Stimulated activated CD4-positive, alpha-beta T cell treated with anti-CD3 and anti-CD28 coated beads, Interleukin-2, amount 100 ng/mL, for 4 hours (primary cell): ENCODE measurements at places on chromosomes 3 and 15.

DNA sequence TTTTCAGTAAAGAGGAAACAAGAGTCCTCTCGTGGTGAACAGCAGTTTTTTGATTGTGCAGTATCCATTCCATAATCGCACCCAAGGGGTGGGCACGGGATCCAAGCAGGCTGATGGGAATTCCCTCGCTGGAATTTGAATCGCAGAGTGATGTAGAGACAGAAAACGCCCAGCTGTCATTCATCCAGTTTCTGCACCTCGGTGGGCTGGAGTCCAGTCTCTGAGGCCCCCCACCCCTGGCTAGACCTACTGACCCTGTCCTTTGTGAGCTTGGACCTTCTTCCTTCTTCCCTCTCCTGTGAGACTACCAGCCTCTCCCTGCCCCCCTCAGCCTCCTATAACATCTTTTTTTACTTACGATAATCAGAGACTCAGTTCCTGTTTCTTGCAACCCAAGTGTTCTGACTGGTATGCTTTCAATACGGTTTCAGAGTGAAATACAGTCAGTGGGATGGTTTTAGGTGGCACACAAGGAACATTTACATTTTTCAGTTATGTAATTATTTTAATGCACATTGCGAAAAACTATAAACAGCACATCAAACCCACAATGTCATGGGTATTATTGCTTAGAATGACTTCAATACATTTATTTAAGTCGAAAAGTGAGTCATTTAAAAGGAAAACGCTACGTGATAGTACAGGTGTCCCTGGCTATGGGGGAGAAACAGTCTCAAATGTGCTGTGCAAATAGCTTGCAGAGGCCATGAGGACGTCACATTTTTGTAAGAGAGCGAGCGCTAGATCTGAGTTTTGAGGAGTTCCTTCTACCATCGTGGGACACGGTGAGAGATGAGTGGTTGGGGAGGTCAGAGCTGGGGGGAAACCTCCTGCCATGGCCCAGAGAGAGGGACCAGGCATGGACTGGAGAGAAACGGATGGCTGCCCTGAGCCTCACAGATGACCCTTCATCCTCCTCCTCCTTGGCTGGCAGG, 37.5 kb upstream of the CHST2 start:
- no peak for DNase-seq

DNA sequence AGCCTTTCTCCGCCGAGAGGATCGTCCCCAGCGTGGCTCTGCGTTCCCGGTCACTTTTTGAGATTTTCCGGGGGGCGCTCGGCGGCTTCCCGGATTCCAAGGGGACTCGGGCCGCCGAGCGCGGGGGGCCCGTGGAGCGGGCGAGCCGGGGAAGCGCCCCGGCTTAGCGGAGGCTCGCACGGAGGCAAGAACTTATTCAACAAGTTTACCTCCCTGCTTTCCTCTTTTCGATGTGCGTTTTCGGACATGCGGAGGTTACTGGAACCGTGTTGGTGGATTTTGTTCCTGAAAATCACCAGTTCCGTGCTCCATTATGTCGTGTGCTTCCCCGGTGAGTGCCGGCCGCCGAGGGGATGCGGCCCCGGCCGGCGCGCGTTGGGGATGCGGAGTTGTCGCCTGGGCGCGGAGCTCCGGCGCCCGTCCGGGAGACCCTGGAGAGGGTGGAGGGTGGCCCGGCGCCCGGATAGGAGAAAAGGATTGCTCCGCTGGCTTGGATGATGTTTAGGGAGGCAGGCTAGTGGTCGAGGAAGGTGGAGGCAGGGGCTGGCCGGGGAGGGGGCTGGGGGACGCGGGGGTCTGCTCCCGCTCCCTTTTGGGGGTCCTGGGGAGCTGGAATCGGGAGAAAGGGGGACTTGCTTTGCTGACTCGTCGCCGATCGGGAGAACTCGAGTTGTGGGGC, 810 bp downstream of the PTPRG start:
- DNase-seq: no peak

- DNase-seq: no peak
Observed at GRCh38 chr15:43771816-43772215, 5.0 kb downstream of the ELL3 start.

DNA sequence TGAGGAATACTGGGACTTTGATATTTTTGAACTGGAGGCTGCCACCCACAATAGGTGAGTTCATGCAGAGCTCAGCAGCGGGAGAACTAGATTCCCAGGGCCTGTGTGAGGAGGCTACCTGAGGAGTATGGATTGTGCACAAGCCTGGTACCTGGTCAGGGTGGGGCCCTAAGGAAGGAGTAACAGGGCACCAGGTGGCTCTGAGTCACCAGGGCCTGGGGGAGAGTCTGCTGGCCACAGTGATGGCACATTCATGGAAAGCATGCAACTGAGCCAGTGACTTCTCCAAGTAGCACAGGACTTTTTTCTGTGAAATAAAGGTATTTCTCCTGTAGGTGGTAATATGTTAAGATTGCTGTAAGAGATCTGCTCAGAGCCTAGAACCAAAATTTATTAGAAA, 134.4 kb downstream of the PDE8A start:
- DNase-seq: no peak

GRCh38 chr3:170081079-170081741, 43.4 kb downstream of the GPR160 start:
- DNase-seq: no peak

DNA sequence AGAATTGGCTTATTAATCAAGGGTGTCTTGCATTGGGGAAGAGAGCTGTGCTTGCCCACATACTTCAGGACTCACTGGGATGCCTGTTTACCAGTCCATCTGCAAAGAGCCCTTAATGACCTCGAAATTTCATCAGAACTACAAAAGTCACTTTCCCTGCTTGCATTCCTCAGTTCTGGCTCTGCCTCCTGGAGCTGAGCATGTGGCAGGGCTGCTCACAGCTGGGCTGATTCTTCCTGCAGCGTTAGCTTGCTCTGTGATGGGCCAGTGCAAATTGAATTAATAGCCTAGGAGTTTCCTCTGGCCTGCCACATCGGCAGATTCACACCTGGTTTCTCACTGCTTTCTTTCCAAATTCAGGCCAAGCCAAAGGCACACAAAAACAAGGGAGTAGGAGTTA, 108.9 kb downstream of the DUT start:
- DNase-seq: no peak

DNA sequence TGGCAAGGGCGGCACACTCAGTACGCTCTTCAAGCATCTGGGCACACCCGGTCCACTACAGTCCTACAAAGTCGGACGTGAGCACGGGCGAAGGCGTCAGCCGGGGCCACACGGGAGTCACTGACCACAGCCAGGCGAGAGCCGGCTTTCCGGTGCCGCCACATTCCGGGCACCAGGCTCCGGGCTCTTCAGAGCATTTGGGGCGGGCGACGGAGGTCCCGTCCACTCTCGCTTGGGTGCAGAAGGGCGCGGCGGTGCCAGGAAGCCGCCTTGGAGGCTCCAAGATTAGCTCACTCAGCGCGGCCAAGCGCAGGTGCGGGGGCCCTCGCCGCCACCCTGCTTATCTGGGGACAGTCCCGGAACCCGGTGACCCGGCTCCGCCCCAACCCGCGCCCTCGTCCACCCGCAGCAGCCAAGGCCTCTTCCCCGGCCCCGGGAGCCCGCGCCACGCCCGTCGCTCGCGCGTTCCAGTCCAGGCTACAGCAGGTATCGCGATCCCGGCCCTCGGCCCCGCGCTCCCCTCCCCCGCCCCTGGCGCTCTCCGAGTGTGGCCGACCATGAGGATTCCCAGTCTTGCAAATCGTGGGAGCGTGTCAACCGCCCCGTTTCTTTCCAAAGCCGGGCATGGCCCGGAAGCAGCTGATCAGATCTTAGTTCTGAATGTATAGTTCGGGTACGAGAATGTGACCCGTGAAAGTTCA, at the start of gene ADPRH:
ADPRH (plus strand) TSS at position 127 of the 701 bp plus-strand sequence. CDS start 2,678 bp downstream, outside the sequence.
- peak; percentile 21 for DNase-seq

DNA sequence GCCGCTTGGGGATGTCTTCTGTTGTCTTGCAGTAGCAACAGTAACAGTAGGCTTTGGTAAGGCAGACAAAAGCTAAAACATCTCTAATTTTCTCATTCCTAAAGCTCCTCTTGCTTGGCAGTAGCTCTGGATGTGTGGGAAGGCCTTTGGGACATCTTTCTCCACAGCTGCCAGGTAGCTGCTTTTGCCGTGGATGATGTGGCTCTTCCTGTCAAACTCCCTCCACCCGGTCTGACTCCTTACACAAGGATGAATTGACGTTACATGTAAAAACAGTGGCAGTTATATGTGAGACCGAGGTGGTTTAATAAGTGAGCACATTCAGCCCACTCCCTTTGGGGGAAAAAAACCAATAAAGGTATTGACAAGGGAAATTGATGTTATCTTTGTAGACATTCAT, 309.1 kb downstream of the TUSC7 start:
- no peak for DNase-seq

GRCh38 chr3:65331730-65332129, 643.9 kb upstream of the ADAMTS9 start:
- no peak for DNase-seq

DNA sequence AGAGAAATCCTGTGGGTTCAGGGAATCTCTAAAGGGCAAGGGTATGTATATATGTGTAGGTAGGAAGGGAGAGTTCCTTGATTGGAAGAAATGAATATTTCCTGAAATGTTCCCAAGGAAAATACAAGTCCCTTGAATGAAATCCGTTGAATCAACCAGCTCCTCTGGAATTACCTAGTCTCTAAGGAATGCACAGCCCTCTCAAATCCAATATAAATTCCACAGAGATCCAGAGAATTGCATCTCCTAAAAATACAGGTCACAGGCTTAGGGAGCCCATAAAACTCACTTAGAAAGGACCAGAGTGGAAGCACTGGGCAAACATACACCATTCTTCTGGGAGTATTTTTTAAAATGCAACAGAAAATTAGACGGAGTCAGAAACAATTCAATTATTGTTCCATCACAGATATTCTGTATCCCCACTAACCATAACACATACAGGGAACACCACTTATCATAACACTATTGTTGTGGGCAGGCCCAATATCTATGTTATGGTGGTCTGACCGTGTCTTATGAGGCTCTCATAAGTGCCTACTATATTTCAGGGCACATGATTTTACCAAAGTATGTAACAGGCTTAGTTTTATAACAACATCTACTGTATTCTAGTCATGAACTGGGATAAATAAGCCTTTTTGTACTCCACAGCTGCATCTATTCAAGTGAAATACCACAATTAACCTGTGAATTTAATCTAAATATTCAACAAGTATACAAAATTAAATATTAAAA, 43.7 kb downstream of the IGSF11 start:
- DNase-seq: no peak

DNA sequence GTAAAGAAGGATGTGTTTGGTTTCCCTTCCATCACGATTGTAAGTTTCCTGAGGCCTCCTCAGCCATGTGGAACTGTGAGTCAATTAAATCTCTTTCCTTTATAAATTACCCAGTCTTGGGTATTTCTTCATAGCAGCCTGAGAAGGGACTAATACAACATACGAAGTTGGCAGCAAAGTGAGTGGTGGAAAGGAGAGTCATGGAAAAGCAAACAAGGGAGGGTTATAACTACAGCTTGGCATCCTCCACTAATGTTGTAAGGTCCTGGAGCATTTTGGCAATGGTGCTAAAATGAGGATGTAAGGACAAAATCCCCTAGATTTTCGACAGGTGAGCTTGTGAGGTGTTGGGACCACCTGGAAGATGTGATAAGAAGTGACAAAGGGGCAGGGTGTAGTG, 5.8 kb upstream of the TMEM41A start:
- DNase-seq: no peak

- DNase-seq: no peak
Observed at GRCh38 chr15:46620392-46621013, 985.7 kb downstream of the SQOR start.

DNA sequence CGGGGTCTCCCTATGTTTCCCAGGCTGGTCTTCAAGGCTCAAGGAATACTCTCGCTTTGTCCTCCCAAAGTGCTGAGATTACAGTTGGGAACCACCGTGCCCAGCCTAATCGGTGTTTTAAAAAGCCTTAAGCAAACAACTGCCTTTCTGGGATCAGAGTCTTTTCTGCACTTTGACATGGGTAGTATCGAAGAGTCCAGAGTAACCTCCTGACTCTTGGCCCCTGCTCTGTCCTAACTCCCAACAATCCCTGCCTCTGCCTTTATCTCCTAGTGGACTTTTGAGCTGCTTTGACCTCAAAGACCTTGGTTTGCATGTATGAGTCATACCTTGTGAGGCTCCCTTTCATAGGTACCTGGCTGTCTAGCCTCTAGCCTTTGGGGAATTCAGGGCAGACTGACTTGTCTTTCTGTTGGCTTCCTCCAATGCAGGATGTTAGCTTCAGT, 21.0 kb upstream of the HACD2 start:
- DNase-seq: no peak

DNA sequence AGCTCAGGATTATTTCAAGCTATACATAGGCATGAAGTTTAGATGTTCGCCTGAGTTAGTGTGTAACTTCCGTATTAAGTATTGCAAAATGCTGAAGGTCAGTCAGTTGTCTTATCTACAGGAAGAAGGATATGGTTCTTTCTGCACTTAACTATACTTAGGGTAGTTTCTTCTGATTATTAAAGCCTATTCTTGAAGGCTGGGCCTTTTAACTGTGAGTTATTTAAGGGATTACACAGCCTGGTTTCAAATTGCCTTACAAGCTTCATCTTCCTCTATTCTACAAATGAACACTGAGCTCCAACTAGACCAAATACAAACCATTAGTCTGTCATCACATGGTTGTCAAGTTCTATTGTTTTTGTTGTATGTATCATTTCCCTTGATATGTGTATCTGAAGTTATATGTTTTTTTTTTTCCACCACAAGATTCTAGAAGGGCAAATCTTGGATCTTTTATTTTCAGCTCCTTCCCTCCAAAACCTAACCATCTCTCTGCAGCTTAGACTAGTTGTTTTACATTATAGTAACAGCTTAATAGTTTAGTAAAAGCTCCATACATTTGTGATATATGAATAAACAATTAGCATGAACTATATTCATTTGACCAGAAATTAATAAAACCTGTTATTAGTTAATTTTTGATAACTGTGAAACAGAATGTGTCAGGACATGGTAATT, 272.9 kb upstream of the KCNMB2 start:
- no peak for DNase-seq

GRCh38 chr3:126553284-126554084, 5.2 kb downstream of the C3orf22 start:
- DNase-seq: no peak

DNA sequence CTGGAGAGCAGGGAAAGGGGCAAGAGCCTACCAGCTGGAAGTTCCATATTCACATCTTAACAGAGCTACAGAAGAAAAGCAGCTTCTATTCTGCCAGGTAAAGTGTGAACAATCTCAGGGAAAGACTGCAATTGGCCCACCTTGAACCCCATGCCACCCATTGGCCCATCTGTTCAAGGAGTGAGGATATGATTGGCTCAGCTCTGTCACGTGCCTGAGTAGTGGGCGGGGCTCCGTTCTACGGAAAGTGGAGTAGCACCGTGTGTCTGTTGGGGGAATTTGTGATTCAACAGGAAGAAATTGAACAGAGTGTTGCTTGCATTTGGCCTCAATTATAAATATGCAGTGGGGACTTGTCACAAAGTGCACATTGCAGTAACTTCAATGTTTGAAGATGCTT, 81.8 kb downstream of the MINAR1 start:
- DNase-seq: no peak

GRCh38 chr3:96814651-96815567, 515 bp downstream of the EPHA6 start:
- DNase-seq: no peak

GRCh38 chr15:62228604-62229003, 63.5 kb upstream of the C2CD4B start:
- DNase-seq: no peak
